WERI-Rb-1 (cell line): ENCODE measurements at places on chromosomes 1 and 21.

DNA sequence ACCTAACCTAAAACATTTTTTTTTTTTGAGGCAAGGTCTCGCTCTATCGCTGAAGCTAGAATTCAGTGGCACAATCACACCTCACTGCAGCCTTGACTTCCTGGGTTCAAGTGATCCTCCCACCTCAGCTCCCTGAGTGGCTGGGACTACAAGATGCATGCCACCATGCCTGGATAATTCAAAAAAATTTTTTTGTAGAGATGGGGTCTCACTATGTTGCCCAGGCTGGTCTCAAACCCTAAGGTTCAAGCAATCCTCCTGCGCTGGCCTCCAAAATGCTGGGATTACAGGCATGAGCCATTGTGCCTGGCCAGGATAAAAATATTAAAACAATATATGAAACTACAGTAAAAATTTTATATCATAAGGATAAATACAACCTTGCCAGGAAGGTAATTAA, 4.9 kb downstream of the LIX1L start:
- DNase-seq = no peak

GRCh38 chr1:71351438-71351837, 270.6 kb upstream of the ZRANB2 start:
- DNase-seq = no peak

DNA sequence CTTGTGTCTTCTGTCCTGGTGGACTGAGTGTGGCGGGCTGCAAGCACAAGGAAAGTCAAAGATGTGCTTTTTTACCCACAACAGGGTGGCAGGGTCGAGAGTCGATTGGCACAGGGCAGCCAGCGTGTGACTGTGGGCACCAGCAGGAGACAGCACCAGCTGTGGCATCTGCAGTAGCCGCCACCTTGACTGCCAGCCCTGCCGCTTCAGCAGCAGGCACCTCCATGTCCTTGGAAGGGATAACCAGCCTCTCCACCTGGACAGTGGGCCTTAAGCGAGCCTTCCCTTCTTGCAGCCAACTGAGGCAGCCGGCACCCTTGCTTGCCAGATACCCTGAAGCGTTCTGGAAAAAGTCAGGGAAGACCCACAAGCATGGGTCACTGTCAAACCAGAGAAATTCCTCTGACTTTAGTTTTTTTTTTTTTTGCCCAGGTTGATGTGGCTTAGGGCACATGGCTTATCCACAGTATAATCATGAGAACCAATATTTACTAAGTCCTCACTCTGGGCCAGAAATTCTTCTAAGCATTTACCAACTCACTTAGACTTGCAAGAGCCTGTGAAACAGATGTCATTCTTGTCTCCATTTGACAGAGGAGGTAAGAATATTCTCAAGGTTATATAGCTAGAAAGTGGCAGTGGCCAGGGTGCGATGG, 30.1 kb upstream of the PTGFRN start:
- DNase-seq = peak; percentile 9

DNA sequence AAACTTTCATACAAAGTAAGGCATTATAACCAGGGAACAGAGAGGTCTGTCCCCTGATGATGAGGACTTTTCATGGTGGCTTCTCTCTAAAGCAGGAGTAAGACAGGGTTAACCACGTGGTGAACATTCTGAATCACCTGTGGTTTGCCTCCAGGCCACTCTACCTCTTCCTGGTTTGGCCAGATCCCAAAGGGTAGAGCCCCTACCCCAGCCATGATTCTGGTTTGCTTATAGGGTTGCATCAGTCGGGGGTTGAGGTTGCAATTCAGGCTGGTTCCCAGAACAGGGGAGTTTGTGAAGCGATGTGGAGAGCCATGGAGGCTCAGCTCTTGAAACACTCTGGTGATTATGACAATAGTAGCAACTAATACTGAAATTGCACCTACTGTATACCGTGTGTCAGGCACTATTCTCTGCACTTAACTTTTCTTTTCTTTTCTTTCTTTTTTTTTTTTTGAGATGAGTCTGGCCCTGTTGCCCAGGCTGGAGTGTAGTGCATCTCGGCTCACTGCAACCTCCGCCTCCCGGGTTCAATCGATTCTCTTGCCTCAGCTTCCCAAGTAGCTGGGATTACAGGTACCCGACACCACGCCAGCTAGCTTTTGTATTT, 8.3 kb downstream of the CNR2 start:
- DNase-seq = no peak

- peak; percentile 87 for DNase-seq
These were observed 22.9 kb downstream of the KCNA10 start for GRCh38 chr1:110495926-110496600.

DNA sequence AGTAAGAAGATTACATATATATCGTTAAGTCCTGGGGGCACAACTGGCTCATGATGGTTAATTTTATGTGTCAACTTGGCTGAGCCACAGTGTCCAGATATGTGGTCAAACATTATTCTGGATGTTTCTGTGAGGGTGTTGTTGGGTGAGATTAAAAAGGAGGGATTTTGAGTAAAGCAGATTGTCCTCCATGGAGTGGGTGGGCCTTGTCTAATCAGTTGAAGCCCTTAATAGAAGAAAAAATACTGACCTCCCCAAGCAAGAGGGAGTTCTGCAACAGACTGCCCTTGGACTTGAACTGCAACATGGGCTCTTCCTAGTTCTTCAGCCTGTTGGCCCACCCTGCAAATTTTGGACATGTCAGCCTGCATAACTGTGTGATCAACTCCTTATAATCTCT, 311.6 kb downstream of the RPS6KC1 start:
- DNase-seq = no peak

DNA sequence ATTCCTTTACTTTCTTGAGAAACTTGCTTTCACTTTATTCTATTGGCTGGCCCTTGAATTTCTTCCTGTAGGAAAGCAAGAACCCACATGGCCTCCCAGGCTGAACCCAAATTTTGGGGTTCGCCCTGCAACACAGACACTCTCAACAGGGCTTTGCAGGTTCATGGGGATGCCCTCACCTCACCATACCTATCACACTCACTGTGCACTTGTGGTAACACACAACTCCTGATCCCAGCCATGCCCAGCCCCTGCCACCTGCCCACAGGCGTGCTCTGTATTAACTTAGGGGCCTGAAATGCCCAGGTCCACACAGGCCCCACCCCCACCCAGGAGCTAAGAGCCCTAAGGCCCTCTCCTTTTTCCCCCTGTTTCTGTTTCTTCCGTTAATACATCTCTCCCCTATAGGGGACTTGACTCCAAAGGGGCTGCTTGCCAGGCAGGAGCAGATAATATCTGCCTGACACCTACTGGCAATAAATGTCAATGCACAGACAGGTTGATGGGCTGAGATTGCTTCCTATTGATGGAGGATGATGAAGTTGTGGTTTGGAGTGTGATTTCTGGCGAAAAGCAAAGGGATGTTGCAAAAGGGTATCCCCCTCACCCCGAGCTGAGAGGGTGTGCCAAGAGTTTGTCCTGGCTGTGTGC, 171.5 kb downstream of the AJAP1 start:
- DNase-seq = peak; percentile 39

DNA sequence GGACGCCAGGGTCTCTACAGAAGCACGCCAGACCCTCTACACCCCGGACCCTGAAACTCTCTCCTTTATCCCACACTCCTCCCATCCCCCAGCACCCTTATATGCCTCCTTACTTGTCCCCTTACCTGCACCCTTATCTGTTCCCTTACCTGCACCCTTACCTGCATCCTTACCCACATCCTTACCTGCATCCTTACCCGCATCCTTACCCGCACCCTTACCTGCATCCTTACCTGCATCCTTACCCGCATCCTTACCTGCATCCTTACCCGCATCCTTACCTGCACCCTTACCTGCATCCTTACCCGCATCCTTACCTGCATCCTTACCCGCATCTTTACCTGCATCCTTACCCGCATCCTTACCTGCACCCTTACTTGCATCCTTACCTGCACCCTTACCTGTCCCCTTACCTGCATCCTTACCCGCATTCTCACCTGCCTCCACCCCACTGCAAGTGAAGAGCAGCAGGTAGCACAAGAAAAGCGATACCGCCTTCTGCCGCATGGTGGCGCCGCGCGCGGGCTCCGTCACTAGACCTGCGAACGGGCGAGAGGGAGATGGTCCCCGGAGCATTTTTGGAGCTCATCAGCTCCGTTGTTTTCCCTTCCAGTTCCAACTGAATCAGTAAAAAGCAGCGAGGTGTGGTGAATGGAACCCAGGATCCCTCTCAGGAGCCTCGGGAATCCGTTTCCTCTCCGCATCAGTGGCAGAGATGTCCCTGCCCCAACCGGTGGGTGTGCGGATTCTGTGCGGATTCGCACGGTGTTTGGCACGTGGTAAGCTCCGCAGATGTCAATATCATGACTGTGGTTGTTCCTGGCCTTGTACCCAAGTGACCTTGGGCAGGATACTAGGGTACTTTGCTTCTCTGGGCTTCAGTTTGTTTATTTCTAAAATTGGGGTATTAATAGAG, 2.9 kb downstream of the IFI6 start:
- peak; percentile 80 for DNase-seq
